ENCODE measurements at places on chromosomes 4 and X.

DNA sequence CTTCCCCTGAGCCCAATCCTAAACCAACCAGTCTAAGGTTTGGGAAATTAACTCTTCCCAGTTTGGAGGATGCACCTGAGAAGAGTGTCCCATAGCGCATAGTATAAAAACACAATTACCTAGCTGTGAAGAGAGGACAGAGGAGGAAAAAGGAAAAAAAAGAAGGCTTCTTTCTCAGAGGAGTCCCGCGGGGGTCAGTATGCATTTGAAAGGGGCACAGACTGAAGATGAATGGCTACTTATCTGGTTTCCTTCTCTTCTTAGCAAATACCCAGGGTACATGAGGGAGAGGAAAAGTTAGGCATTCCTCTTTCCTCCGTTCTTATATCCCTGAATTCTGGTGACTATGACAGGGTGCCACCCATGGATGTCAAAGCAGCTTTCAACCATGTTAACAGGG, 96.9 kb downstream of the TMEM47 start:
- DNase-seq: no peak

GRCh38 chr4:114791976-114792375, 193.4 kb downstream of the UGT8 start:
- no peak for DNase-seq

- DNase-seq: peak; percentile 78
Observed at GRCh38 chrX:989959-990510, 222.4 kb downstream of the CRLF2 start.

GRCh38 chr4:25839233-25839632, 23.6 kb downstream of the SEL1L3 start:
- DNase-seq: no peak

DNA sequence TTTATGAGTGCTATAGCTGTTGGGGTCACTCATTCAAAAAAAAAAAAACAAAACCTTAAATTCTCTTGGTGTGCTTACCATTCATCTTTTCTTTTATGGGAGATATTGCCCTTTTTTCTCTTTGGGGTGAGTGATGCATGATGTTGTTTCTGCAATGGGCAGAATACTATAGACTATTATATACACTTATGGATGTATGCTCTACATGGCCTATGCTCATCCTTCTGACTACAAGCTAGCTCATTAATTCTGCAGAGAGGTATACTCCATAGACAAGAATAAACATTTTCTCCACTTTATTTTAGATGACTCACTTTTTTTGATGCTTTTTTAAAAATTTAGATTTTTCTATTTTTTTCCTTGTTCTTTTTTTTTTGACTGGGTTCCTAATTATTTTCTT, 160.3 kb upstream of the ANK2 start:
- DNase-seq: no peak

DNA sequence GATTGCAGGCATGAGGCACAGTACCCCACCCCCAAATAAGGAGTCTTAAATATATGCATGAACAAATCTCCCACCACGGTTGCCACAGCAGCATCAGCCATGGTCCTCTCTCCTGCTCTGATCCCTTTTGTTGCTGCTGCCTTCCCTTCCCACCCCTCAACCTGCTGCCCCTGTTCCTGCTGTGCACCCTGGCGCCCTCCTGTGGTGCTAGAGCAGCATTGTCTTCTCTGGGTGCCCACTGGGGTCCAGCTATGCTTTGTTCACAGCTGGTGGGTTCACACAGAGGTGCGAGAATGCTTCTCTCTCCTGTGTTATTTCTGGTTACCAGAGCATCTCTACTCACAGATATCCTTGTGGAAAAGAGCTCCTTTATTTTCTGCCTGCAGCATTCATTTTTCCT, 116.2 kb downstream of the GATB start:
- peak; percentile 59 for DNase-seq

- no peak for DNase-seq
Observed at GRCh38 chr4:141638230-141638629, 1.8 kb downstream of the IL15 start.

DNA sequence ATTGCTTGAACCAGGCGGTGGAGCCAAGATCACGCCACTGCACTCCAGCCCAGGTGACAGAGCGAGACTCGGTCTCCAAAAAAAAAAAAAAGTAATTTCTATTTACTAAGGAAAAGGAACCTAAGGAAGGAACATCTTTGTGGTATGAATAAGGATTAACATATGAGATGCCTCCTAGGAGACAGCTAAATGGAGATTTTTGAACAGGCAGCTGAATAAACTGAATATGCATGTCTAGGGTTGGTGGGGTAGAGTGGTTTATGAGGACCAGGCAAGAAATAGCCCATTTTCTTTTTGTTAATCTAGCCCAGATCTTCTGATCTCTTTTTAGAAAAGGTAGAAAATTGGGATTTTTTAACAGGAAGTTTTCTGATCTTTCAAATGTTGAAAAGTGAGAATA, 59.9 kb upstream of the TBC1D14 start:
- no peak for DNase-seq

DNA sequence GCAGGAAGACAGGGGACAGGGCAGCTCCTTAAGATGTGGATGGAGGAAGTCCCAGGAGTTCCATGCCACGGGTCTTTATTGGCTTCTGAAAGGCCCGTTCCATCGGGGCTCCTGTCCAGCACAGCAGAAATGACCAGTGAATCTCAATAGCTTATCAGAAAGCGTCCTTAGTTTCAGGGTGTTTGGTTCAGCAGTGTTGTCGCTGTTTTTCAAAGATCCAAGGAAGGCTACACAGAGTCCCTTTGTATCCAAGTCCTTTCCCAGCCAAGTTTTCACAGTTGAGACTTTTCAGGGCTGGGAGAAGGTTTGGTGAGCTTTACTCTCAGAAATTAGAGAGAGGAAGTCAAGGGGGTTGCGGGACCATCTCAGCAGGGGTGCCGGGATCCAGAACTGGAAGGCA, 5.0 kb upstream of the ZCCHC4 start:
- no peak for DNase-seq

GRCh38 chrX:76253432-76253831, 80.6 kb downstream of the PBDC1 start:
- peak; percentile 25 for DNase-seq

DNA sequence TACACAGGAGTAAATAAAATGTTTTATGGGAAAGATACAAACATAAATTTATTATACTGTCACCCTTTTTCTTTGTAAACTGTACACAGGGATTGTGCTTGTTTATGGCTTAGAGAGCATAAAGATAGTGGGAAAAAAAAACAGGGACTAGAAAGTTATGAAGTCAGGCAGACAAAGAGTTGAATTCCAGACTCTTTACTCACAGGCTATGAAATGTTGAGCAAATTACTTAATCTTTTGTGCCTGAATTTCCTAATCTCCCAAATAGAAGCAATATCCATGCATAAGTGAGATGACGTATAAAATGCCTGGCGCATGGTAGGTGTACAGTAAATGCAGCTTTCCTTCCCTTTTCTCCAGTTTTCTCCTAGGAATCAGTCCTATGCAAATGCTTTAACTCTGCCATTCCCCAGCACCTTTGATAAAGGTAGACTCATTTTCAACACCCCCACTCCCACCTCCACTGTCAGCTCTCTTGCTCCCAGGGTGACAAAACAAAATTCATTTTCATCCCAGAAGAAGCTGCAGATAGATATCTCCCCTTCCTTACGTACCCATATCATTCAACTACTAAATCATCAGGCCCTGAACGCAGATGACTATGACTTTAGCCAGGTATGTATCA, 44.5 kb upstream of the BTC start:
- DNase-seq: no peak

DNA sequence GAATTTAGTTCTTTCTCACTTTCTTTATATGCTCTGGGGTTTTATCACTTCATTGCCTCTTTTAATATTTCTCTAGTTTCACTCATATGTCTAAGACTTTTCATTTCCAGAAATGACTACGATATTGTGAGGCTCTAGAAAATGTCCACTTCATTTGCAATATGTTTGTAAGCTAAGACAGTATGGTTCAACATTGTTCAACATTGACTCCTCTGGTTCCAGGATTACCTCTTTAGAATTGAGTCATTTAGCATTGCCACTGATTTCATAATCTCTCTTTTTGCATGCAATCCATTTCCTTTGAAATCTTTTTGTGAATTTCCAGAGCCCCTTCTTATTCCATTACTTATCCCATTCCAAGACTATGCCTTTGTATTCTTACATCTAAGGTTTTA, 32.3 kb downstream of the BBS12 start:
- no peak for DNase-seq
